ENCODE measurements at places on chromosomes 5 and 9.

DNA sequence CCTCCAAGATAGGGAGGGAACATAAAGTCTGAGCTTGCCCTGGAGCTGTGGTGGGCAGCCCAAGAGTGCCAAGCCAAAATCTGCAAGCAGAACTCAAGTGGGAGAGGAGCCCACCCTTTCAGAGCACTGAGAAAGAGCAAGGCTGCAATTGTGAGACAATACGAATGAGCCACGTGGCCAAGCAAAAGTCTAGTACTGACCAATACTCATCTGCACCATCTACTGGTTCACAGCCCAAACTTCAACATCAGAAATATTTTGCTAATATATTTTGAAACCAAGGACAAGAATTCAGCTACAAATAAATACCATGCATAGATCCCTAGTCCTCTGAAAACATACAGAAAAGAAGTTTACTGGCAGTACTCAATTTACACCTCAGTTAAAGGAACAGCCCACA is 696.2 kb upstream of the COX7C start:
- DNase-seq = no peak

DNA sequence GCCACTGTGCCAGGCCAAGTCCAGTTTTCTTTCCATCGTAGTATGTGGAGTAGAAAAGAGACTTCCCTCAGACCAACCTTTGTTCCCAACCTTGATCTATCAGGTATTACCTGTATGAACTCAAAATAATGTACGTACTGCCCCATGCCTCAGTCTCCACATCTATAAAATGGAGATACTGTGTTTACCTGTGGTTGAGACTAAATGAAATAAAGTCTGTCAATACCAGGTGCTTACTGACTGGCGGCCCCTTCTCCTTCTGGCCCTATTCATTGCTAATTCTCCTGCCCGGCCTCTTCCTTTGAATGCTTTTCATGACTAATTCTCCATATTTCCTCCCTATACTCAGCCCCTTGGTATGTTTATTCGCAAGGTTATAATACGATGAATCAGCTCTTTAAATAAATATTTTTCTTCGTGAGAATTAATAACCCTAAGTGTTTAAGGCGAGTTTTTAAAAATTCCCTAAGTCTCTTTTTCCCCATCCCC is 89.6 kb upstream of the BASP1 start:
- peak; percentile 87 for DNase-seq

- no peak for DNase-seq
These were observed 53.4 kb downstream of the GAS1 start for GRCh38 chr9:86893811-86894490.

GRCh38 chr9:125687163-125687863 is 19.7 kb downstream of the MAPKAP1 start:
- no peak for DNase-seq

DNA sequence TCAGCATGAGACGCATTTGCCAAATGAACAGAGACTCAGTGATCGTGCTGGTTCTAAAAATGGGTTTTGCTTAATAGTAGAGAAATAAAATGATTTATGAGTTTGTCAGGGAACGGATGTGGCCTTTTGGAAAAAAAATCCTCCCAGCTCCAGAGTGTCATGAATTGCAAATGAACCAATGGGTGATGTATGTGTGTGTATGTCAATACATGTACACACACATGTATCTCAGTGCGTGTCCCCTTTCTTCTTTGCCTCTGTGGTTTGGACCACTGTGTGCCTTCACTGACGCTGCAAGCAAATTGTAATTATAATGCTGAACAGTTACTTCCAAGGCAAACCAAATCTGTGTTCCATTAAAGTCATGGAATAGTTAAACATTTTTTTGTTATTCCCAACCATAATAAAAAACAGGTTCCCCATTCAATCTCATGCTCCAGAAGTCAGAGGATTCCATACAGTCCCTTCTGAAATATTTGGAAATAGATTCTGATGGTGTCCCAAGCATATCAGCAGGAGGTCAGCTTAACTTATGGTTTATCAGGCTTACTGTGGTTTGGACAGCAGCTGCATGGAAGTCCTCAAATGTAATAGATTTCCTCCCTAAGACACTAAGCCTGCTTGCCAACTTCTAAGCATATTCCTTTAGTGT is 630.5 kb downstream of the ACTL7B start:
- DNase-seq = no peak

DNA sequence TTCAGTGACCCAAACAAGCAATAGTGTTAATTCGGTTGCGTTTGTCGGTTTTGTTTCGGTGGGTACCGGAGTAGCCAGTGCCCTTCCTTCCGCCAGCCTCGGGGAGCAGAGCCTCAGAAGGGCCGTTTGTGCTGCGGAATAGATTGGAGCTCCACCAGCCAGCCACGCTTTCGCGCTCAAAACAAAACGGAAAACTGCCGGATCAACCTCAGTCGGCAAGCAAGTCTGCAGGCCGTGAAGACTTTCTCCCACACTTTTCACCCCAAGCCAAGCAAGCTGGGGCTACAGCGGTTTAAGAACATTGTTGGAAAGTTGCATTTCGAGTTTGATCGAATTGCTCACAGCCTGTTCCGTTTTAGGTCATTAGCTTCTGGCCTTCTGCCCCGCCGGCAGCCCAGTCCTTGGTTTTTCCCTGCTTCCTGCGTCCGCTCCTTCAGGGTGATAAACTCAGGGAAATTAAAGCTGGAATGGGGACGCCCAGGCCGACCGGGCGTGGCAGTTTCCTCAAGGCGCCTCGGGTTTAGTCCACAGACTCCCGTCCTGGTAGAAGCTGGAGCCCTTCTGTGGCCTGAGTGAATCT is 803 bp upstream of the CCNO start:
- DNase-seq = no peak

DNA sequence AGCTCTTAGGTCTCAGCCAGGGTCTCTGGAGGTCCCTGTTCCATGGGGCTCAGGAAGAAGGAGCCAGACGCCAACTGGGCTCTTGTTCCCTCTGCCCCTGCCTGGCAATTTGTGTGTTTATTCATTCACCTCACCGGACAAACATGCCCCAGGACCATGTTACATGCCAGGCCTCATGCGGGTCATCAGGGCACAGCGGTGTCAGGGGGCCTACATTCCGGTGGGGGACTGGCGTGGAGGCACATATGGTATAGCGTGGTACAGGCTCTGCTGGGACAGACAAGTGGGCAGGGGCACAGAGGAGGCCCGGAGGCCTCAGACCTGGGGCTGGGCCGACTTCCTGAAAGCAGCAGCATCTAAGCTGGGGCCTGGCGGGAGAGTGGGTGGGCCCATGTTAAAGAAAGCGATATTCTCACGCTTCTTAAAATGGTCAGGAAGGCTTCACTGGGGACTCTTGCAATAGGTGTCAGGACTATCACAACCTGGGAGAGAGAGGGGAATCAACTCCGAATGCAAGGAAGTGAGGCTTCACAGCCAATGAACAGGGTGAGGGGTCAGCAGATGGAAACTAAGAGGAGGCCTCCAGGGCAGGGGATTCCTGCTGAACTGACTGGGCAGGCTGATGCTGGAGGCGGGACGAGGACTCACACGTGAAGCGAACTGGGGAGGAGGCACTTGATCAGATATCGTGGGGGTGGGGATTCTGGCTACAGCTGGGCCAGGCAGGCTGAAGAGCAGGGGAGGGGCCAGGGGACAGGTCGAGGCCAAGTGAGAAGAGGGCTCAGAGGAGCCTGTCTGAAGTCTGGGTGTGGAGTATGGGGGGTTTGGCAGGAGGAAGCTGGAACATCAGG is 41.9 kb downstream of the NCS1 start:
- DNase-seq = no peak

DNA sequence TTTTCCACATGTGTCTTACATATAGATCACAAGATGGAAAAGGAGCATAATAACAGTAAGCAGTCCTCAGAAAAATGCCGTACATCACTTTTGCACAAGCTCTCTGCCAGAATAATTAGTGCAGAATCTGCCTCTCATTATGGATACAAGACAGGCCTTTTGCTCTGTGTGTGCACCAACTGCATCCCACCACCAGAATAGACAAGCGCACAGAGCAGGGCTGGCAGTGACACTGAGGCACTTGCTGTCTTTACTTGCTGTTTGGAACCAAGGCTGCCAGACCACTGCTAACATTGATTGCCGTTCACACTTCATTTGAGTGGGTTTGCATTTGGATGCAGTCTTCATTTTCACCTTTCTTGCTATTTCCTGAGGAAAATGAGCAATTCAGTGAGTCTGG is 741.3 kb downstream of the TLE1 start:
- no peak for DNase-seq

- no peak for DNase-seq
These were observed 58.6 kb upstream of the PPARGC1B start for GRCh38 chr5:149671544-149671943.

DNA sequence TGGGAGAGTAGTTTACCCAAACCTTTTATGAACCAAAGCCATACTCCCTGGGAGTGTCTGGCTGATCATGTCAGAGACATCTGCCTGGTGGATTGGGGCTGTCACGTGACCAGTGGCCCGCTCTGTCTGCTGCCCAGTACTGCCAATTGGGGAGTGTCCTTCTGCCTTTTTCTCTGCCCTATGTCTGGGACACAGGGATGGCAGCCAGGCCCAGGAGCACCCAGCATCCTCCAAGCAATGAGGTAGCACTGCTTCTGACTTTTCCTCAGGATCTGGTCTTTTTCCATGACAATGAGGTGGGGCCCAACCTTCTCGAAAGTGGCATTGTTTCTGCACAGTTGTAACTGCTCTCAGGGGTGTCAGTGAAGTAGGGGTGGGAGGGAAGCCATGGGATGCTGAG is 21.8 kb downstream of the DAPK1 start:
- no peak for DNase-seq

DNA sequence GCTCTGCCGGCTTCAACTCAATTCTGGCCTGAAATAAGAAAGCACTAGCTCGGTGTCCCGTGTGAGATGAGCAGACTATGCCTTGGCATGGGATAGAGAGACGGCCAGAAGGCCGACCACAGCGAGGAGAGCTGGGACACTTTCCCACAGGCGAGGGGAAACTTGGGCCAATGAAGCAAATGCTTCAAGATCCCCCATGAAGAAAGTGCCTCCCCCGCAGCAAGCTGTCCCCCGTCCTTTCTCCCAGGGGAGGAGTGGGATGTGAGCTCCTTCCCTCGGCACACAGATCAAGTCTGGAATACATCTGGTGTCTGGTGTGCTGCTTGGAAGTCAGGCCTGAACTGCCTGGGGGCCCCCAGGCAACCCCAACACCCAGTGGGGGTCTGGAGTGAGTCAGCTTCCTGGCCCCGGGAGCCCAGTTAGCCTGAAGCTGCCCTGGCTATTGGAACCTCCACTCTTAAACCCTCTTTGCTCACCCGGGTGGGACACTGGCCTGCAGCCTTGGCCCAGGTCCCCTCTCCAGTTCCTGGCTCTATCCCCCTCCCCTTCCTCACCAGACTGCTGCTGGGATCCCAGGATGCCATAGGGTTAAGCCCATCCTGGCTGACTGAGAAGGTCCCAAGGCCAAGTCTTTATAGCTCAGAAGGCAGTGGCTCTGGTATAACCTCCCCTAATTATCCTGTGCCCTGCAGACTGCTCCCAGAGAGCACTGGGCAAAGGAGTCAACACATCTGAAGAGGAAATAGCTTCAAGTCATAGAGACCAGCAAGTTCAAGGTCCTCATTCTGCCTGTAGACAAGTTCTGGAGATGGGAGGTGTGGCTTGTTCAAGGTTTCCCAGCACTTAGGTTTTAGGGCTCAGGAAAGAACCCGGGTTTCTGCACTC is 205.3 kb downstream of the TTLL11 start:
- DNase-seq = no peak

- no peak for DNase-seq
These were observed 7.4 kb downstream of the PTGS1 start for GRCh38 chr9:122378236-122378635.

- no peak for DNase-seq
These were observed 44.4 kb upstream of the SMAD5 start for GRCh38 chr5:136087961-136088871.

DNA sequence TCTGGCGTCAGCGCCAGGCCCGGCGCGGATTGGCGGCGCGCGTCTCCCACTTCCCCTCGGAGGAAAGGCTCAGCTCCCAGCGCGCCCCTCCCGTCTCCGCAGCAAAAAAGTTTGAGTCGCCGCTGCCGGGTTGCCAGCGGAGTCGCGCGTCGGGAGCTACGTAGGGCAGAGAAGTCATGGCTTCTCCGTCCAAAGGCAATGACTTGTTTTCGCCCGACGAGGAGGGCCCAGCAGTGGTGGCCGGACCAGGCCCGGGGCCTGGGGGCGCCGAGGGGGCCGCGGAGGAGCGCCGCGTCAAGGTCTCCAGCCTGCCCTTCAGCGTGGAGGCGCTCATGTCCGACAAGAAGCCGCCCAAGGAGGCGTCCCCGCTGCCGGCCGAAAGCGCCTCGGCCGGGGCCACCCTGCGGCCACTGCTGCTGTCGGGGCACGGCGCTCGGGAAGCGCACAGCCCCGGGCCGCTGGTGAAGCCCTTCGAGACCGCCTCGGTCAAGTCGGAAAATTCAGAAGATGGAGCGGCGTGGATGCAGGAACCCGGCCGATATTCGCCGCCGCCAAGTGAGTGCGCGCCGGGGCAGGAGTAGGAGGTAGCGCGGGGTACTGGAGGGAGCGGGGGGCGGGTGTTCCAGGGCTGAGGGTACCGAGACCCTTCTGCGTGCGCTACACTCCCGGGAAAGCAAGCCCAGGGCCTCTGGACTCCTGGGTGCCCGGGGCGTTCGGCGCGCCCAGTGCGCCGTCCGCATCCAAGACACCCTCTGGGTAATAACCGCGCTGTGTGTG is at the start of gene MSX2:
MSX2 (plus strand) TSS at position 99 of the 777 bp plus-strand sequence; CDS start at position 177, 78 bp downstream.
- DNase-seq = no peak

DNA sequence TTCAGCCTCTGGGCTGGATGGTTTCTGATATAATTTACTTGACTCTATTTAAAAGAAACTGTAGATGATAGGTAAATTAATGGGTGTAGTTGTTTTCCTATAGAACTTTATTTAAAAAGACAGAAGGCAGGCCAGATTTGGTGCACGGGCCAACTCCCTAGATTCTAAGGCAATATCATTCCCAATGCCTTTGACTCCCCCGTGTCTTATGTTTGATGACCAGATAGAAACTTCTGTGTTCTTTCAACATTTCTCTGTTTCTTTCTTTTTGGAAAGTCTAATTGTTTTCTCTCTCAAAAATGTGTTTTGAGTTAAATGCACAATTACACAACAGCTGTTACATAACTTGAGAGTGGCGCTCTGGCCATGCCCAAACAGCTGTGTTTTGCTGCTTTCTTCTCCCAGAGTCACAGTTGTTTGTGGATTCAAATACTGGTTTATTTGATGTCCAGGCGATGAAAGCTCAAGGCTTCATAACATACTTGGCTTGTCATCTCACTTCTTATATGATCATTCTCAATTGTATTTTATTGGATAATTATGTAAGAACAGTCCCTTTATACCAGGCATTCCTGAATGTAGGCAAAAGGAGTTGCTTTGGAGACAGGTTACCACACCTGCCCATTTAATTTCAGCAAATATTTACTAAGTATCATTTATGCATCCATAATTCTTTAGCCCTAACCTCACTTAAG is 1.7 kb upstream of the ALDH1A1 start:
- no peak for DNase-seq

DNA sequence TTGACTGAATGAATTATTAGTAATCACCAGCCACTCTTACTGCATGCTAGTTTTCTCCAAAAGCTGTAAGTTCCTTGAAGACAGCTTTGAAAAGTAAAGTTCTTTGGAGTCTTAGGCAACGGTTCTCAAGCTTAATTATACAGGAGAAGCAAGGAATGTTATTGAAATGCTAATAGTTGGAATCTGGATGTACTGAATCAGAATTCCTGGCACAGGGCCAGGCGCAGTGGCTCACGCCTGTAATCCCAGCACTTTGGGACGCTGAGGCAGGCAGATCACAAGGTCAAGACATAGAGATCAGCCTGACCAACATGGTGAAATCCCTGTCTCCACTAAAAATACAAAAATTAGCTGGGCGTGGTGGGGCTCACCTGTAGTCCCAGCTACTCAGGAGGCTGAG is 33.4 kb downstream of the GRIA1 start:
- DNase-seq = no peak

Measured in HS-5 (cell line).